ENCODE measurements at places on chromosomes 16 and 17. TPM values are rescaled to one million over a fixed set of nuclear protein-coding genes. Genes with fewer than 3 reads are reported as not detected.

NAGS gene
- 1.2 TPM for polyA plus RNA-seq

STAC2 gene
- polyA plus RNA-seq = 19.5 TPM

KRTAP1-5 gene
- not detected for polyA plus RNA-seq

NEUROD2 gene
- 8.1 TPM for polyA plus RNA-seq

ITGAL gene
- 1.5 TPM for polyA plus RNA-seq

SAMD14 gene
- polyA plus RNA-seq = 24.4 TPM

IGSF6 gene
- 1.3 TPM for polyA plus RNA-seq

PIK3R5 gene
- polyA plus RNA-seq = 0.32 TPM
